ENCODE measurements at places on chromosomes 4 and X. TPM values are rescaled to one million over a fixed set of nuclear protein-coding genes. Genes with fewer than 3 reads are reported as not detected.

SPANXN3 gene
- not detected for total RNA-seq

PNMA5 gene
- not detected for total RNA-seq

ADGRG4 gene
- total RNA-seq: under 0.01 TPM

VCX gene
- total RNA-seq: not detected

PSAPL1 gene
- not detected for total RNA-seq

HTR2C gene
- not detected for total RNA-seq

PAK3 gene
- 0.29 TPM for total RNA-seq

SMAD1 gene
- total RNA-seq: 243 TPM

NSDHL gene
- total RNA-seq: 23.8 TPM

LRCH2 gene
- total RNA-seq: 5.0 TPM

BEX5 gene
- total RNA-seq: not detected

TGIF2LX gene
- not detected for total RNA-seq

LRRC66 gene
- 0.33 TPM for total RNA-seq

Measured in vein endothelial cell (primary cell).